SIG-M5 (cell line): ENCODE measurements at places on chromosomes 4 and X.

DNA sequence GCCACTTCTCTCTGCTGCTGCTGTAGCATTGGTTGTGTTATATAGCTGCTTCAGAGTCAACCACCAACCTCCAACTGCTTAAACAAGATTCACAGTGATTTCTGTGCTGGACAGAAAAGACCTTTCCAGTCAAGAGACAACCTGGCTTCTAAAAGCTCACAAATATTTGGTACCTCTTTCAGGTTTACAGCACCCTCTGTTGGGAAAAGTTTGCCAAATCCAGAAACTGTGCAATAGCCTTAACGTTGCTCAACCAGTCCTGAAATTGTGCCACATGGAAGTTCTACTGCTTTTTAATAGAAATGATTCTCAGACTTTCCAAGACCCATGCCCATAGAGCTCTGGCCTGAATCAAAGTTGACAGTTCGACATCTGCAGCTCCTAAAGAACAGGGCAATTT lies 842.1 kb upstream of the HTR2C start:
- no peak for DNase-seq

- no peak for DNase-seq
These were observed 121.8 kb downstream of the FHIP1A start for GRCh38 chr4:151530783-151531182.

DNA sequence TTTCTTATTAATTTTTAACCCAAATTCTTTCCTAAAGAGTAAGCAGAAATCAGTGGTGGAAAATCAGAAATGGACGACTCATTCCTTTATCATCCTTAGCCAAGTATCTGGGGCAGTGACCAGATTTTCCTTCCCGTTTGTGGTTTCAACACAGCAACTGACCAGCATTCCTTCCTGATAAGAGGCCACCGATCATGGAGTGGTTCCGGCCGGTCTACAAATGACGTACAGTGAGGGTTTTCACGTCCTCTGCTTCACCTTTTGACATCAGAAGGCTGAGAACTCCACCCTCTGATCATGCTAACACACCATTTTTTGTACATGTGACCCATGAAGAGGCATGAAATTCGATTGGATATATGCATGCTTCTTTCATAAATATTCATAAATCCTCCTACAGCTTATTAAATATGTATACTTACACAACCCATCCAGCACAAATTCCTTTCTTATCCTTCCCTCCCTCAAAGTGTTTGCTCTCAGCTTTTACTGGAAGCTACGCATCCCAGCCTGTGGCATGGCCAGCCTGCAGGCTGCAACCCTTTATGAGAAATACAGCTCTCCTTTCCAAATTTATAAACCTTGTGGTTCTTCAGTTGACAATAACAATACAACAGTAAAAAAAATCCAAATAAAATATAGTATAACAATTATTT lies 173.0 kb upstream of the CASK start:
- no peak for DNase-seq

GRCh38 chr4:47334652-47335051 lies 128.8 kb downstream of the COMMD8 start:
- DNase-seq: no peak

DNA sequence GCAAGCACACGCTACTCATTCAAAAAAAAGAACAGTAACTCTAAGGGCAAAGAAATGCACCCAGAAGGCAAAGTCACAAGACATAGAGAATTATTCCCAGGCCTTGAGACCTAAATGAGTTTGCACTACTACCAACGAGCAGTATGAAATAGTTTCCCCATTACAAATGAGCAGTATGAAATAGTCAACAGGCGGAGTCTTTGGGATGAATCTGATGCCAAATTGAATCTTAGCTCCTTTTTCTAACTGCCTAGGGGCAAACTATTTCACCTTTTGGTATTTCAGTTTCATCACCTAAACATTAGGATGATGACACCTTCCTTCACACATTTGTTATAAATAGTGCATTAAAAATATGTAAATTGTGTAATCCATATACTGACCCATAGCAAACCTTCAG lies 213.0 kb upstream of the FAT4 start:
- DNase-seq: no peak

- no peak for DNase-seq
These were observed 17.2 kb downstream of the EDNRA start for GRCh38 chr4:147498031-147498660.

DNA sequence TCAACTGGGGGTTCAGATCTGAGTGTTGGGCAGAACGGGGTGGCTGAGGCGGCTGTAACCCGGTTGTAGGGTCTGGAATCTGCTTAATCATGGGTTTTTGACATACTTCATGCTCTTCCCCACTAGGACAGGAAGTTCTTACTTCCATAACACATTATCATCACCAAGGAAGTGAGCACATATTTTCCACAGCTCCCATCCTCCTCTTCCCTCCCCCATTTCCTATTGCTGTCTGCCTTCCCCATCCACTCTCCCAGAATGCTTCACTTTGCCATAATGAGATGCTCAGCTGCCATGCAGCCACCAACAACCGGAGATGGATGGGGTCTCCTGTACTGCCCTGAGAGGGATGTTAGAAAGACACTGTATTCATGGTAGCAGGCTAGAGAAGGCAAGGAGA lies 6.4 kb upstream of the DCUN1D4 start:
- DNase-seq: no peak

- no peak for DNase-seq
These were observed 68.0 kb upstream of the TLR2 start for GRCh38 chr4:153616006-153616555.

DNA sequence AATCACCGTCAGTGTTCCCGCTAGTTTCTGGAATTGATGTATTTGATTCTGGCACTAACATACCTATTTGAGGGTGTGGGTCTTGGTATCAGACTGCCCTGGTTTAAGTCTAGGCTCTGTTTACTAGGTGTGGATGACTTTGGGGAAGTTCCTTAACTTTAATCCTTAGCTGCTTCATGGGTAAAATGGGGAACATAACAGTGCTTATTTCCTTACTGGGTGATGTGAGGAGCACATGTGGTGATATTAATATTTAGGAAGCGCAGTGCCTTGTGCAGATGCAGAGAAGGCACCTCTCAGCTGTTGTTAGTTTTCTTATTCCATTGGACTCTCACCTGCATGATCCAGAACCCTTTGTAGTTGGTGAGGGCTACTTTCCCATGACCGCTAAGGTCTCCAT lies 17.1 kb downstream of the RNF4 start:
- no peak for DNase-seq

DNA sequence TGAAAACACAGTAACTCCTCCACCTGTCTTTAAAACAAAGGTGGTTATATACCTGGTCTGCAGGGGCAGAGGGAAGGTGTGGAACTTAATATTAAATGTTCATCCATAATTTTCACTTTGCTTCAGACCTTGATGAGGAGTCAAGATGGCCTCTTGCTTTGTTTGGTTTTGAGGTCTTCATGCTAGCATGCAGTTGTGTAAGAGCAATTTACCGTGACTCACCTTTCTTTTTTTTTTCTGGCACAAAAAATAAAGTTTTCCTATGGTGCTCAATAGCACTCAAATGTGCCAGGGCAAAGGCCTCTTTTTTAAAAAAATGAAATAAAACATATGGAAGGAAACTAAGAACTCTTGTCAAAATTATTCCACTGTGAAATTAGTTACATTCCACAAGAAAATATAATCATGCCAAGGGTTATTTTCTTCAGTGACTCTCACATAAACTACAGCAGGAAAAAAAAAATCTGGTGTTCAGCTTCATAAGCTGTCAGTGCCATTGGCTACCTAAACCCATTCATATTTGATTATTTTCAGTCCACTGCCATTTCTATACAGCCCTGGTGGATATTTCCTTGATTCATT lies 128.2 kb downstream of the SLC7A11 start:
- no peak for DNase-seq

DNA sequence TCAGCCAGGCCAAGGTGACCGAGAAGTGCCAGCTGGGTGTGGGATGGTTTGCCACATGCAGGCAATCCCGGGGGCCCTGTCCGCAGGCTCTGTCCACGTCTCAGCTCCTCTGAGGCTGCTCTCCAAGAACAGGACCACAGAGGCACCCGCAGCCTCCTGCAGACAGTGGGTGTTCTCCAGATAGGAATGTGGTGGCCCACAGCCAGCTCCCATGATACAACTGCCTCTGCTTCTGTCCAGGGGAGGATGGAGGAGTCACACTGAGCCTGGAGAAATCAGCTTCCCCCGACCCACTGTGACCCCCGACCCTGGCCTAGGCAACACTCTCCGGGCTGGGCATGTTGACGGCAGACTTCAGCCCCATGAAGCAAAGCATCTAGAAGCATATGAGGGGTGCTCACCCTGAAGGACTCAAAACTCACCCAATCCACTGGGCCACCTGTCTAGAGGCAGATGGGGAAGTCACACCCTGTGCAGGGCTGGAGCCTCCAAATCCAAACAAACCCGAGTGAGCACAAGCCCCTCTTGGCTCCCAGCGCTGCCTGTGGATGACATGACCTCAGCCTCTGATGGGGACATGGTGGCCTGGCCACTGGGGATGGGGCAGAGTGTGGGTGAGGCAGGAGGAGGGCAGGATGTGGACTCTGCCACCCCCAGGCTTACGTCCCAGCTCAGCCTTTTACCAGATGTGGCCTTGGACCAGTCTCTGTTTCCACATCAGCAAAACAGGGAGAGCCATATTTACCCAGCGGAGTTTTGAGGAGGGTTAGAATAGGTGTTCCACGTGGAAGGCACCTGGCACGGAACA lies 102.3 kb downstream of the PSAPL1 start:
- DNase-seq: no peak

DNA sequence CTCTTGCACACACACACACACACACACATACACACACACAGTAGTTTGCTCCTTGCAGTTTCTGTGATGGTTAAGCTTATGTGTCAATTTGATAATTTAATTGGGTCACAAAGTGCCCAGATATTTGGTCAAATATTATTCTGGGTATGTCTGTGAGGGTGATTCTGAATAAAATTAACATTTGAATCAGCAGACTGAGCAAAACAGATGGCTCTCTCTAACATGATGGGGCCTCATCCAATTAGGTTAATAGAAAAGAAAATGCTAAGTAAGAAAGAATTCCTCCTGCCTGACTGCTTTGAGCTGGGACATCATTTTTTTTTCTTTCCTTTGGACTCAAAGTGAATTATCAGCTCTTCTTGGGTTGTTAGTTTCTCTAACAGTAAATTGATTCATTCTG lies 191.2 kb upstream of the INTU start:
- no peak for DNase-seq

DNA sequence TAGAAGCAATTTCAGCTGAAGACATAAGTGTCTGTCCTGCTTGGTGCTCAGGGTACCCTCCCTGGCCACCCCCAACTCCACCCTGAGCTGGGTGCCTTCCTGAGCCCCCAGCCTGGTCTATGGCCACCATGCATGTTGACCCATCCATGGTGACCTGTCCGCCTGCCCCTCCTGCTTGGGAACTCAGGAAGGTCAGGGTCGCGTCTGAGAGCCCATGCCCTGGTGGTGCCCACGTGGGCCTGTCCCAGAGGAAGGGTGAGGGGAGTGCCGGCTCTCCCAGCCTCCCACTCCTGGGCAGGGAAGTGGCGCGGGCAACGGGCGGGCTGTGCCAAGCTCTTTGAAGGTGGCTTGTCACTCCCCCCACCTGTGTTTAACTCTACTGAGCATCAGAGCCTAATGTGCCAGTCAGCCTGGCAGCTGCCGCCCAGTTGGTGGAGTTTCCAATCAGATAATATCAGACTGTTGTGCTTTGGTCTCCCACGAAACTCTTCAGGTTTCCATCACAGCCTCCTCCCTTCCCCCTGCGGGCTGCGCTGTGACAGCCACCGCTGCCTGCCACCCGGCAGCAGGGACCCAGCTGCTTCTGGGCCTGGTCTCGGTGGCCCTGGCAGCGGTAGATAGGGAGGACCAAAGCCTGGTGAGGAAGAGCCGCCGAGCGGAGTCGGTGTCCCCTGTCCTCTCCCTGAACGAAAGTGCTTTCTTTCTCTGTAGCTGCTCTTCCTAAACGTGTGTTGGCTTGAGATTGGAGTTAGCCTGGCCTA lies 4.8 kb downstream of the SH3BP2 start:
- DNase-seq: no peak

- no peak for DNase-seq
These were observed 19.7 kb upstream of the SOX3 start for GRCh38 chrX:140524556-140524955.

DNA sequence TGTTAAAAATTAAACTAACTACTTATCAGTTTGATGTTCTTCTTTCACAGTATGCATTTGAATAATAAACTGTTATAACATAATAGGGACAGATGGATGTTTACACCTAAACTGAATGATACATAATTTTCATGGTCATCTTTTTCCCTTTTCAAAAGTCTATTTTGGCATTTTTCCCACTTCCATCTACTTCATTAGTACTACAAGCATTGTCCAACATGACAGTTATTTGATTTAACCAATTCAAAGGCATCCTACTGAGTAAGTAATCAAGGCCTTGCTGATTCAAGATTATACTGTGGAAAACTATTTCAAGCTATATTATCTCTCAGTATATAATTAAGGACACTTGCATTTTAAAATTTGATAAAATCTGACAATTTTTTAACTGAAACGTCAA lies 212.9 kb downstream of the FAT4 start:
- no peak for DNase-seq

- DNase-seq: no peak
These were observed 11.3 kb downstream of the ARL13A start for GRCh38 chrX:100980608-100981497.

DNA sequence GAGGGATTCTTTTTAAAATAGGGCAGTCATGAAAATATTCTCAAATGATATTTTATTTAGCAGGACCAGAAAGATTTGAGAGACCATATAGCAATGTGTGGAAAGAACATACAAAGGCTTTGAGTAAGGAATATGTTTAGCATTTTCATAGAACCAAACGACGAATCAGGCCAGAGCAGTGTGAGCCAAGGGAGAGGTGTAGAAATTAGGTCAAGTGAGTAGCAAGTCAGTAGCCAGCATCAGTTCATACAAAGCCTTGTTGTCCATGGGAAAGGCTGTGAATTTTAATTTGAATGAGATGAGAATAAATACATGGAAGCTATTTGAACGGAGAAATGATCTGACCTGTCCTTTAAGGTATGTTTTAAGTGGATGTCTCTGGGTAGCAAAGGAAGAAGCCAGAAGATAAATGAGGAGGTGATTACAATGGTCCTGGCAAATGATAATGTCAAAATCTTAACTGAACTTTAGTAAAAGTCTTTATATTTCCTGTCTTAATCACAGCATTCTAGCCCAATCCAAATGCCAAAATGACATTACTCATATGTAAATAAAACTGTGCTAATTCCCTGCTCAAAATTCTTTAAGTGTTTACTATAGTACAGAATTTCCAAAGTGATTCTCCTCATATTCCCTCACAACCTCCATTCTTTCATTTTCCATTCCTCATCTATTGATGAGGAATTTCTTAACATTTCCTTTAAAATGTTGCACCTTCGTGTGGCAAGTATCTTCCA lies 155.7 kb upstream of the SLIT2 start:
- no peak for DNase-seq

- DNase-seq: no peak
These were observed 61.5 kb downstream of the ABLIM2 start for GRCh38 chr4:8097141-8097541.

- peak; percentile 1 for DNase-seq
These were observed 188.4 kb upstream of the VEGFC start for GRCh38 chr4:176981074-176981473.

- no peak for DNase-seq
These were observed 57.9 kb upstream of the HPF1 start for GRCh38 chr4:169815606-169816005.

- no peak for DNase-seq
These were observed 1337.8 kb upstream of the DIAPH2 start for GRCh38 chrX:95346856-95347255.
